ENCODE measurements at places on chromosomes 16 and 17.

DNA sequence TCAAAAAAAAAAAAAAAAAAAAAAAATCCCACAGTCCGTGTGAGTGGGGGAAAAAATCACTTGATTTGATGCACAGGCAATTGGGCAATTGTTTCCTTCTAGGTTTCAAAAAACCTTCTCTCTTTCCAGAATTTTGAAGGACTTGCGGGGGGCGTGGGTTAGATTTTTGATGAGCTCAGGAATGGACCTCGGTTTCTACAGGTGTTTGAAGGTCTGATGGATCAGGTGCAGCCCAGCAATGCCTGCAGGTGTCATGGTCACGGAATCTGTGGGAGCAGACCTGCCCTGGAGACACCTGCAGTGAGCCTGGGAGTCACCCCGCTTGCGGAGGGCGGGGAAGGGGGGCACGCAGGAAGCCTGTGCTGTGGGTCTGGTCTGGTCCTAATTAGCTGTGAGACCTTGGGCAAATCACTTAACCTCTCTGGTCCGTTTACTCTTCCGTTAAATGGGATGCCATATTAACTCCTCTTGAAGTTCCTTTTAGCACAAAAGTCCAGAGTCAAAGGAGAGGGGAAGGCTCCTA is 174.2 kb downstream of the IRF8 start:
- no peak for DNase-seq

- DNase-seq, result no peak
These were observed 111.1 kb downstream of the PITPNC1 start for GRCh38 chr17:67488161-67488560.

DNA sequence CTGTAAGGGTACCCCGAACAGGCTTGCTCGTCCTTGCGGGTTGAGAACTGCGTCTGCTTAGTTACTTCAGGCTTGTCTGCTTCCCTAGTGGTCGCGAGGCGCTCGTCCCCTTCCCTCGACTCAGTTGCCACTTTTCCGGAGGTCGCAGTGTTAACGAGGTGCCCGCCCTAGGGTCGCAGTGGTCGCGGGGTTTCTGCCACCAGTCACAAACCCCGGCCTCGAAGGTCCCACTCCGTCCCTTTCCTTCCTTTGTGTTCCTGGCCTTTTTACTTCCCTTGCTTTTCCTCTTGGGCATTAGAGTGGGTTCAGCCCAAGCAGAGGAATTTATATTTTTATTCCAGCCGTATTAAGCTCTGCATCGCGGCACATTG is 299 bp downstream of the NUP85 start:
- DNase-seq, result no peak

DNA sequence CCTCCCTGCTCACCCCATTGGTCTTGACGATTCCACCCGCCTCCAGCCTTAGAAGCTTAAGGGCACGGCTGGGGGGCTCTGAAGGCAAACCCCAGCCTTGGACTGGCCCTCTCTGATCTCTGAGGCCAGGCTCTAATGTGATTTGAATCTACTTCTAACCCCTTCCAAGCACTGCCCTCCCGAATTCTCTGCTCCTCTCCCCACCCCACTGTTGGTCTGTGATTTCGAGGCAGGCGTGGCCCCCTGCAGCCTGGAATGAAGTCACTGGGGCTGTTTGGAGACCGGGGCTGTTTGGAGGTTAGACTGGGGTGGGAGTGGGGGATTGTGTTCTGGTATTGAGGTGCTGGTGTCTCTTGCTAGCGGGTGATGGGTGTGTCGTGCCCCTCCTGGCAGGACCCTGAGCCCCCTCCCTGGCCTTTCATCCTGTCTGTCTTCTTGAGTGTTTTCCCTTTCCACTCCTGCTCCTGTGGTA is 2.2 kb downstream of the GRB7 start:
- DNase-seq, result no peak

DNA sequence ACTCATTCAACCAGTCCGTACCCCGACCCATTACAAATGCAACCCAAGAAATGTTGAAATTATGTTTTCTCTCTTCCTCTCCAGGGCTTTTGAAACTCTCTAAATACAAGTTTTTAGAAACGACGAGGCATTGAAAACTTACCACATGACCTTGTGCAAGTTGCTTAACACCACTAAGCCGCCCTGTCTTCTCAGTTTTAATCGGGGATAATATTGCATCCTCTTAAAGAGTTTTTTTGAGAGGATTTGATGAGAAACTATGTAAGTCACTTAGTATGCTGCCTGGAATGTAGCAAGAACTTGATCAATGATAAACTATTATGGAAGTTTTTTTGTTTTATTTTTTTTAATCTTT is 149.0 kb upstream of the FAM20A start:
- no peak for DNase-seq

DNA sequence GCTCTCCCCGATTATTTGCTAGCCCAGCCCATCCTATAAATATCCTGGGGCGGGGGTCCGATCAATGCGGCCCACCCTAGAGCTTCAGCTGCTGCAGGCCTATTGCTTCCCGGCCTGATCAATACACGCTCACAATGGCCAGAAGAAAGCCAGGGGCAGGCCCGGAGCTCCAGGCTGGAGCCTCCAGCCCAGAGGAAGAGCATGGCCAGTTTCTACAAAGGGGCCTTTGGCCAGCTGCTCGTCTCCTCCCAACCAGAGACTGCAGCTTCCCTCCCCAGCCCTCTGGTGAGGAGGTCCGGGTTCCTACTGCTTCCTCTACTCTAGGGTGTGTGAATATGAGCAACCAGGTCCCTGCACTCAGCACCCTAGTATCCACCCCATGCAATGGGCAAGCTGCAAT is 36.7 kb downstream of the SALL1 start:
- no peak for DNase-seq

GRCh38 chr16:2341456-2342447 is 1.2 kb upstream of the ABCA3 start:
- no peak for DNase-seq

GRCh38 chr17:68972119-68972704 is 17.0 kb upstream of the ABCA8 start:
- no peak for DNase-seq

GRCh38 chr16:8583199-8583598 is 7.1 kb downstream of the TMEM114 start:
- no peak for DNase-seq

- no peak for DNase-seq
These were observed 17.1 kb upstream of the PHB1 start for GRCh38 chr17:49431743-49432142.

DNA sequence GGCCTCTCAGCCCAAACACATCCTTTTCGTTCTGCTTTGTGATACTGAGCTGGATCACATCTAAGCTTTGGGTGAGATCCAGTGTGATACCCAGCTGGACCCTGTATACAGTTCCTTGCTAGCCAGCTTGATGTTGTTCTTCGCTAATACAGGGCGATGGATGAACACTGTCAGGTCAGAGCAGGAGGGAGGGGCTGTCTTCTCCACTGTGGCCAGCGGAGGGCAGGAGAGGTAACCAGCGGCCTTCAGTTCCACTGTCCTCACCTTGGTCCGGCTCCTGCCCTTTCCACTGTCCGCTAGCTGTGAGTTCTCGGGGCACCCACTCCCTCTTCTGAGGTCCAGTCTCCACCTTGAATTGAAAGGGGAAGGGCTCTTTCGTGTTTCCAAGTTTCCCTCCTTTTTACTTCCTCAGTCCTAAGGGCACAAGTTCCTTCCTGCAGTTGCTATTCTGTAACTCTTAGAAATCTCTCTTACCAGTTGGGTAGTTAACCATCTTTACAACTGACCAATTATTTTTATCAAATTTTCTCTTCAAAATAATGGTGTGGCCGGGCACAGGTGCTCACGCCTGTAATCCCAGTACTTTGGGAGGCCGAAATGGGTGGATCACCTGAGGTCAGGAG is 3.0 kb upstream of the ZNF213 start:
- DNase-seq, result no peak

GRCh38 chr16:66188917-66189725 is 177.4 kb upstream of the CDH5 start:
- no peak for DNase-seq

DNA sequence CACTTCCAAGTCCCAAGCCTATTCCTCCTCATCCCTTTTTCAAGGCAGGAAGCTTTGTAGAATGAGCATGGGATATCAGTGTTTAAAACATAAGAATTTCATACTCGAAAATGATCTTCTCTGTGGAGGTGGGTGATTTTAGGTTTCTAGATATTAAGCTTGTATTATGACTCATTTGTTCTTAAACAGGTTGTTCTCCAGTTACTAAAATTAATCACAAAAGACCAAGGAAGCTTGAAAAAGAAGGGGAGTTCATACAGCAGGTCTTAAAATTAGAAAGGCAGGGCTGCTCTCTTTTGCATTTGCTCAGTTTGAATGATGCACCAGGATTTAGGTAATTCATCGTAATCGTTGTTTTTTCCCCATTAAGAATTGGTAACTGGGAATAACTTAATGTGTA is 208.7 kb downstream of the PRKCA start:
- no peak for DNase-seq

DNA sequence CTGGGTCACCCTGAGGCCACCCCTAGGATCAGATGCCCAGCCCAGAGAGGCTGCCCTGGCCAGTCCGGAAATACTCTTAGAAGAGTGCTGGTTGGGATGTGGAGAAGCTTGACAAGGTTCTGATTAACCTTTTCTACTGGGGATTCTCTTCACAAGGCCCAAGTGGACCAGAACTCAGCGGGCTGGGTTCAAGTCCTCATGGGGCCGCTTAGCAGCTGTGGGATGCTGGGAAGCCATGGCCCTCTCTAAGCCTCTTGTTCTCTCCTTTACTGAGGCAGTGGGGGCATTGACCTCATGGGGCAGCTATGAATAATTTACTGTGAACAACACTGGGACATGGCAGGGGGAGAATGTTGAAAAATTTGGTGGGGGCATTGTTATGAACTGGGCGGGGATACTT is 92.8 kb downstream of the CYLD start:
- no peak for DNase-seq

DNA sequence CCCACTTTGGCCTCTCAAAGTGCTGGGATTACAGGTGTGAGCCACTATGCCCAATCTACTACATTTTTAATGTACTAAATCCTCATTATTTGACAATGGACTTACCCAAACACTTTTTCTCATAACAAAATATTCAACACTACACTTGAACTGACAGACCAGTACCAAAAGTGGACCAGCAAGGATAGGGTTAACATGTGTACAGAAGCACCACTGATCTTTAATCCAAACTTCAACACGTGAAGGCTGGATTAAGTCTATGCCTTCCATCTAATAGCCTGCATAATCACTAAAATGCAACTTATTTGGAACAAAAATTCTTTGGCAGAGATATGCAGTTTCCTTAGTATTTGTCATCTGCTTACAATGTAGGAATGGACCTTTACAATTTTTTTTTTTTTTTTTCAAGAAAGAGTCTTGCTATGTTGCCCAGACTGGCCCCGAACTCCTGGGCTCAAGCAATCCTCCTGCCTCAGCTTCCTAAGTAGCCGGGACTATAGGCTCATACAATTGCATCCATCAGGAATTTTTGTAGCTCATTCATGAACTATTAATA is 60.0 kb upstream of the BCAR1 start:
- DNase-seq, result no peak

- no peak for DNase-seq
These were observed 114.9 kb downstream of the CDH8 start for GRCh38 chr16:61921373-61921772.

GRCh38 chr17:18368946-18369345 is 5.6 kb upstream of the SHMT1 start:
- DNase-seq, result no peak

DNA sequence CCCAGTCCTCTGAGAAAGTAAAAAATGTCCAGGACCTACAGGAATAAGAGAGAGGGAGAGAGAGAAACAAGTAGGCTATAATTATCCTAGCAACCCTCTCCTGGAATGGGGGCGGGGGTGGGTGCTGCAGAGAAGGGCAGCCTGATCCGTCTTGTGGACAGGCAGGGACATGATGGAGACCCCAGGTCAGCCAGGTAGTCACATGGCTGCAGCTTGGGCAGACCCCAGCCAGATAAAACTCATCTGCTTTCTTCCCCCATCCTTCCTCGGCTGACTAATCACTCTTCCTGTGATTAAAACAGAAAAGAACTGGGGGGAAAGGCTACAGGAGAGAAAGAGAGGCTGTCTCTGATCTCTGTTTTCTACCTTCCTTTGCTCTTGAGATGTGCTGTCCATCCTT is 32.6 kb downstream of the COPZ2 start:
- no peak for DNase-seq

GRCh38 chr17:53950207-53950857 is 127.6 kb downstream of the KIF2B start:
- no peak for DNase-seq

DNA sequence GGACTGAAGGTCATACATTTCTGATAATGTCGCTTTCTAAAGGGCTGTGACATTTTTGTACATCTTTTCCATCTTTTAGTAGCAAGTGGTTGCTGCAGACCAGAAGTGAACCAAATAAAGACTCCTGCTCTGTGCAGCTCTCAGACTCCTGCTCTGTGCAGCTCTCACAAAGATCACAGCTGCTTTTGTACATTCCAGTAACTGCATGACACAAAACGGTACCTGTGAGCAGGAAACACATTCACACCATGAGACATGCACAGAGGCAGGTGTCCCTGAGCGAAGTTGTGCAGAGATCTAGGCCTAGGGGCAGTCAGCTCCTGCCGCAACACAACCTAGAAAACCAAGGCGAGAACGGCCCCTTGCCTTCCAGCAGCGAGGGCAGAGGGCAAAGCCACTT is 67.5 kb downstream of the KLHDC4 start:
- no peak for DNase-seq

DNA sequence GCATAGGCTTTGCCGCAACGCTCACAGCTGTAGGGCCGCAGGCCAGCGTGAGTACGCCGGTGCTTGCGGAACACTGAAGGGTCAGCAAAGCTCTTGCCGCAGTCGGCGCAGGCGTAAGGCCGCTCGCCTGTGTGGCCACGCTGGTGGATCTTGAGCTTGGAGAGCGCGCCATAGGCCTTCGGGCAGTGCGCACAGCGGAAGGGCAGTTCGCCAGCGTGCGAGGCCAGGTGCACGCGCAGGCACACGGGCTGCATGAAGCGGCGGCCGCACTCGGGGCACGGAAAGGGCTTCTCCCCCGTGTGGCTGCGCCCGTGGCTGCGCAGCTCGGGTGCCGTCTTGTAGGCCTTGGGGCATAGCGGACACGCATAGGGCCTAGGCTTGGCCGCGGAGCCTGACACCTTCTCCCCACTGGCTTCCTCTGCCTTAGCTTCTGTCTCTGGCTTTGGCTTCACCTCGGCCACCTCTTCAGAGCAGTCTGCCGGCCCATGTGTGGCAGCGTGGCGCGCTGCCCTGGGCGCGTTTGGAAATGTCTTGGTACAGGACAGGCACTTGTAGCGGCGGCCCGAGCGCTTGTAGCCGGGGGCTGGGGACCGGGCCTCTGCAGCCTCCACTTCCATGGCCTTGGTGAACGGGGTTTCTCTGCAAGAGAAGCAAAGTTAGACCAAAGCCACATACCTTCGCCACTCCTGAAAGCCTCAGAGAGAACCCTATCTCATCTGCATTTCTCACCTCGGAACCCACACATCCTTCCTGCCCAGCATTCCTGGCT is 10.0 kb downstream of the ZNF668 start:
- DNase-seq, result no peak

- no peak for DNase-seq
These were observed 50.0 kb downstream of the DNAH2 start for GRCh38 chr17:7767405-7768021.

- DNase-seq, result no peak
These were observed 8.8 kb upstream of the NR1D1 start for GRCh38 chr17:40108970-40109824.

- DNase-seq, result no peak
These were observed 127.5 kb downstream of the MRTFB start for GRCh38 chr16:14198572-14198971.

Data from stimulated activated CD8-positive, alpha-beta memory T cell treated with anti-CD3 and anti-CD28 coated beads, Interleukin-15, amount 100 ng/mL, for 4 hours (primary cell).